Activated CD8-positive, alpha-beta memory T cell treated with anti-CD3 and anti-CD28 coated beads, Interleukin-2, amount 10 ng/mL, durations not matched to agents 7 days and 5 days (primary cell): ENCODE measurements at places on chromosomes 1 and 21.
A peak's percentile ranks its signal among the peaks of the same experiment; 100 is the strongest.

GRCh38 chr1:56525489-56526041 is 53.8 kb downstream of the PLPP3 start:
- no peak overlapping the region for H3K4me3 ChIP-seq
- no peaks in the 10 kb centered on the region for H3K27me3 ChIP-seq
- no peaks in the 10 kb centered on the region for H3K36me3 ChIP-seq
- H3K27ac ChIP-seq = no peak overlapping the region
- peaks cover 6% of the 10 kb centered on the region for H3K4me1 ChIP-seq
- no peak for DNase-seq

DNA sequence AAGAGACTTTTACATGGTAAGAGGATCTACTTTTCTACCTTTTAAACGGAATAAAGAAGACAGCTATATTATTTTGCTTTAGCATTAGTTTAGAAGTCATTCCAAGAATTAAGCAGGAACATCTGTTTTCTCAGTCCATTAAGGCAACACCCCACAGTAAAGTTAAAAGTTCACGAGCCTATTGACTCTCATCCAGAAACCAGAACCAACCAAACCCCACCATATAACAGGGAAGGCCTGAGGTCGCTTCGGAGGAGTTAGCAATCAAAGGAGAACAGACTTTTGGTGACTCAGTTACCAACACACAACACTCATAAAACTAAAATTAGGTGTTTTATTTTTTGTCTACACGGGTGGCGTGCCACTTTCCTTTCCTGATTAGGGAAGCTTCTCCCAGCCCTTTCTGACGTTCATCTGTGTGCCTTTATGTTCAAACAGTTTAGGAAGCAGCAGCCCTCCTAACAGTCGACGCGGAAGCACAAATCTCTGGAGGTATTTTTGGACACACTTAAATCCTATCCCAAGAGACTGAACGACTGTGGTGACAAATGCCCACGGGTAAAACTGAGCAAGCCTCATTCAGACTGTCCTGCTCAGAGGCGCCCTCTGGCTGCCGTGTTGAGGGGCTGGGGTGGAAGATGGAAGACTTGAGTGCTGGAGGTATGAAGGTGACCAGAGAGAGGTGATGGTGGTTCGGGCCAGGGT is 8.6 kb upstream of the PLA2G2C start:
- H3K4me1 ChIP-seq = no peaks in the 10 kb centered on the region
- peak; percentile 77 for DNase-seq
- no peaks in the 10 kb centered on the region for H3K36me3 ChIP-seq
- H3K27me3 ChIP-seq = peaks cover 51% of the 10 kb centered on the region
- no peak overlapping the region for H3K27ac ChIP-seq

- no peak overlapping the region for H3K27ac ChIP-seq
- peaks cover 30% of the 10 kb centered on the region for H3K36me3 ChIP-seq
- no peak for DNase-seq
- H3K27me3 ChIP-seq = no peaks in the 10 kb centered on the region
Measured at GRCh38 chr1:168453056-168453455, 90.7 kb downstream of the XCL2 start.

GRCh38 chr1:224760163-224760562 is 144.0 kb downstream of the CNIH3 start:
- no peaks in the 10 kb centered on the region for H3K27me3 ChIP-seq
- no peaks in the 10 kb centered on the region for H3K4me1 ChIP-seq
- no peaks in the 10 kb centered on the region for H3K36me3 ChIP-seq
- H3K27ac ChIP-seq = no peak overlapping the region

- no peak overlapping the region for H3K27ac ChIP-seq
- peaks cover 26% of the 10 kb centered on the region for H3K27me3 ChIP-seq
- H3K36me3 ChIP-seq = no peaks in the 10 kb centered on the region
- no peak overlapping the region for H3K4me3 ChIP-seq
- DNase-seq = no peak
Measured at GRCh38 chr21:44686843-44687561, 5.0 kb upstream of the KRTAP12-1 start.

DNA sequence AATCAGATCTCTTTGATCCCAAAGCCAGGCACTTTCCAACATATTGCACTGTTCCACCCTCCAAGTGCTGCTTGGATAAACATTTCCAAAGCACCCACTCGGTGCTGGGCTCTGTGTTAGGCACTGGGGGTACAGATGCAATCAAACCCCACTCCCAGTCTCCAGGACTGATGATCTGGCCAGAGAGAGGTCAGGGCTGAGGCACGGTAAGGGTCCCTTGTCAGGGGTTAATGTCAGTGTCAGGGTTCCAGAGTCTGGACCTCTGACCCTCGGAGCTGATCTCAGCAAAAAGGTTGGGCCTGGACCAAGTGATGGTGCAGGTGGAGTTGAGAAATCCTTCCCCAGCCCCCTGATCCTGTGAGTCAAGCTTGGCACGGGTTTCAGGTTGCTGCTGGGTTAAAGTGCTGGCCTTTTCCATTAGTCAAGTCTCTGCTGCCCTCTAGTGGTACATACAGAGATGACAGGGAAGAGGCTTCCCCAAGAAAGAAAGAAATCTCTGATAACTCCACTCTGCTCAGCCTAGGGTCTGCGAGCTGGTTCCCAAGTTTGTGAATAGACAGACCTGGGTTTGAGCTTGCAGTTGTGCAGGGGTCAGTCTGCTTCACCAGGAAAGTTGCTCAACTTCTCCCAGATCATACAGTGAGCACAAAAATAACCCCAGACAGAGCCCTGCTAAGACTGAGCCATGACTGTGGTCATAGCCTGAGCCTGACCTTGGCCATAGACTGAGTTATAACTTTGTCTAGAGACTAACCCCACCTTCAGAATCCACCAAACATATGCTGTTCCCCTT is 74.6 kb downstream of the DMRTA2 start:
- H3K4me1 ChIP-seq = peaks cover 1% of the 10 kb centered on the region
- H3K27ac ChIP-seq = no peak overlapping the region
- DNase-seq = no peak
- H3K27me3 ChIP-seq = peaks cover 3% of the 10 kb centered on the region

GRCh38 chr1:191575180-191575579 is 583.1 kb upstream of the RGS18 start:
- no peaks in the 10 kb centered on the region for H3K27me3 ChIP-seq
- DNase-seq = no peak
- no peaks in the 10 kb centered on the region for H3K36me3 ChIP-seq
- no peaks in the 10 kb centered on the region for H3K4me1 ChIP-seq

- no peak overlapping the region for H3K27ac ChIP-seq
- peaks cover 3% of the 10 kb centered on the region for H3K36me3 ChIP-seq
- DNase-seq = no peak
- no peak overlapping the region for H3K4me3 ChIP-seq
- peaks cover 14% of the 10 kb centered on the region for H3K4me1 ChIP-seq
Measured at GRCh38 chr1:169928438-169929209, 34.9 kb upstream of the SCYL3 start.
